ENCODE measurements at places on chromosomes 3 and 15.

DNA sequence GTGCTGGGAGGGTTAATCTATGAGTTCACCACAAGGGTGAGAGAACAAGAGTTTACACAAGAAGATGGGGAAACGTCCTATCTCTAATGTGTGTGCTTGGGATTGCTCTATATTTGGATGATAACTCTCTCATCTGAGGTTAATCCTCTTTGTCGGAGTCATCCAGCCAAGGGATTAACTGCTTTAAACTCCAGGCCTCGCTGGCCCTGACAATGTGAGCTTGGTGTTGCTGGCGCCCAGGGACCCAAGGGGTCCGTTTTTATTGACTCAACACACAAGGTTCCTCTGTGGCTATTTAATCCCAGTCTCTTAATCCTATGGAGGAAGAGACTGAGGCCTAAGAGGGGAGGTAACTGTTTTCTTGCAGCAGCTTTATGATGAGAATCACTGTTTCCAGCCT lies 14.2 kb downstream of the SV2B start:
- DNase-seq = no peak

GRCh38 chr3:46272028-46272451 lies 29.8 kb downstream of the CCR3 start:
- no peak for DNase-seq

DNA sequence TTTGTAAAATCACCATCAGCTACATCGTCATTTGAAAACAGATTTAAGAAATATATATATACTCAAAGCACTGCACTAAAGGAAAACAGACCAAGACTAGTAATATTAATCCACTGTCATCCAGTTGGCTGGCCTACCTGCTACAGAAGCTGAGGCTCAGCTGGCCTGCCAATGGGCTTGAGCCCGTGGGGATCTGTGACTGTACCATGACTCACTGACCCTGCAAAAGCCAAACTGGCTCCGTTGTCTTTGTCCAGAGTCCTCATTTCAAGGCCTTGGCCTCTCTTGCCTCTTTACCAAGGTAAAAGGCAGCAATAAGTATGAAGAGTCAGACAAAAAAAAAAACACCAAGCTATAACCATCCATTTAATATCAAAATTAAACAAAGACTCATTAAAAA lies 463.5 kb upstream of the RASGRP1 start:
- no peak for DNase-seq

- no peak for DNase-seq
Measured at GRCh38 chr3:18512007-18512406, 86.9 kb upstream of the SATB1 start.

DNA sequence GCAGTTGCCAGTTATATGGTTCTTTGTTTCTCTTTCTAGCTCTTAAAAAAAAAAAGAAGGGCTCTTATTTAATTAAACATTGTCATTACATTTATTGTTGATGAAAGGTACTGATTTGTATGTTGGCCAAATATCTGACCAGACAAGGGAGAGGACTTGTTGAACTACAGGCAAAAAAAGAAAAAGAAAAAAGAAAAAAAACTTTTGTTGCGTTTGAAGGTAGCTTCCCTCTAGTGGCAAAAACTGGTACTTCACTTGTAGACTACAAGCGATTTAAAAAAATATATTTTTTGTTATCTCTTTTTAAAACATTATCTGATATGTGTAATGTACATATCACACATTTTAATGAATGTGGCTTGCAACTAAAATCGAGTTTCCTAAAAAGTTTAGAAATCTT lies 280.6 kb downstream of the ROBO2 start:
- no peak for DNase-seq

All from CD4-positive, alpha-beta T cell treated with Interleukin-6 at 100 ng/mL for 8 hours (primary cell).